ENCODE measurements at places on chromosomes 13 and 19.
A peak's percentile ranks its signal among the peaks of the same experiment; 100 is the strongest.

- no peak for DNase-seq
These were observed 457.6 kb upstream of the GPC6 start for GRCh38 chr13:92769046-92769445.

DNA sequence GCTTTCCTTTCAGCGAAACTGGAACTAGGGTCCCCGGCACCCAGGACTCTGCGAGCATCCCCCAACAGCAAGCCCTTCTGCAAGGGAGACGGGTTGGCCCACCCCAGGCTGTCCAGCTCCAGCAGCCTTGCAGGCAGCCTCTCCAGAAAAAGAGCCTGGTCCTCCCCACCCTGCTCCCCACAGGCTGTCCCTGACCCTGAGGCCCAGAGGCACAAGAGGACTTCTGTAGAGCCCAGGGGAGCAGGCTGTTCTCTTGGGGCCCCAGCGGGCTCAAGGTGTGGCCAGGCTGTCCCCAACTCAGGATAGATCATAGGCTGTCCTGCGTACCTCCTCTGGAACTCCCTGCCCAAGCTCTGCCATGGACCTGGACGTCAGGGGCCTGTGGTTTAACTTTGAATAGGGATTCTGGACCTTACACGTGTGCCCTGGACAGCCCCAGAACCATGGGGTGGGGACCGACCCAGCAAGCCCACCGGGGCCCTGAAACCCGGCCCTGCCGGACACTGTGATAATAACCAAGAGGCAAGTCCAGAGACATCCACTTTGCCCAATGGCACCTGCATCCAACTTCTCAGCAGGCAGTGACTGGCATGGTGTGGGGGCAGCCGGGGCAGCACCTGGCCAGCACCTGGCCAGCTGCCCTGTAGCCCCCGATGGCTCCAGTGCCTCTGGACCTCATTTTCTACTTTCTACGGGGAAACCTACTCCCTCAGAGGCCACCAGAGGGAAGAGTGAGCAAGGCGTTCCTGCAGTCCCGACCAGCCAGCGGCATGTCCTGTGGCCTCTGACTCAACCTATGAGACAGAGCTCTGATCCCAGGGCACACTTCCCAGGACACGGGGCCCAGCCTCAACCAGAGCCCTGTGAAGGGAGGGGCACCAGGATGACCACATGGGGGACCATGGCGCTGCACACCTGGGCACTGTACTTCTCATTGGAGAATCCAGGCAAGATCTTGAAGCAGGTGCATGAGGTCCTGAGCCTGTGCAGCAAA is 50.9 kb upstream of the TPM4 start:
- no peak for DNase-seq

- DNase-seq: no peak
These were observed 4.9 kb upstream of the ZNF787 start for GRCh38 chr19:56125806-56126590.

- DNase-seq: peak; percentile 15
These were observed 29.6 kb upstream of the CALM3 start for GRCh38 chr19:46571495-46571894.

DNA sequence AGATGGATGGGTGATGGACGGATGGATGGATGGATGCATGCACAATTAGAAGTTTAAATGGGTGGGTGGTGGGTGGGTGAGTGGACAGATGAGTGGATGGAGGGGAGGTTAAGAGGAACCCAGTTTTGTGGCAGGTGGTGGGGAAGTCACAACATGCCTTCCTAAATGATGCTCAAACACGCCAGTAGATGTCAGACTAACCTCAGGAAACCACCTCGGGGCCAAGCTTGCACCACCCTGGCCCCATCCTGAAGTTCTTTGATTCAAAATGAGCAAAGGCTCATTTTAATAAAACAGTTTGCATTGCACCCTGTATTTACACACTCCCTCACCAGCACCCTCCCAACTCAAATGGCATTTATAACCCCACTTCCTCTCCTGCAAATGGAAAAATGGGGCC is 91.4 kb upstream of the CACNA1A start:
- peak; percentile 38 for DNase-seq

DNA sequence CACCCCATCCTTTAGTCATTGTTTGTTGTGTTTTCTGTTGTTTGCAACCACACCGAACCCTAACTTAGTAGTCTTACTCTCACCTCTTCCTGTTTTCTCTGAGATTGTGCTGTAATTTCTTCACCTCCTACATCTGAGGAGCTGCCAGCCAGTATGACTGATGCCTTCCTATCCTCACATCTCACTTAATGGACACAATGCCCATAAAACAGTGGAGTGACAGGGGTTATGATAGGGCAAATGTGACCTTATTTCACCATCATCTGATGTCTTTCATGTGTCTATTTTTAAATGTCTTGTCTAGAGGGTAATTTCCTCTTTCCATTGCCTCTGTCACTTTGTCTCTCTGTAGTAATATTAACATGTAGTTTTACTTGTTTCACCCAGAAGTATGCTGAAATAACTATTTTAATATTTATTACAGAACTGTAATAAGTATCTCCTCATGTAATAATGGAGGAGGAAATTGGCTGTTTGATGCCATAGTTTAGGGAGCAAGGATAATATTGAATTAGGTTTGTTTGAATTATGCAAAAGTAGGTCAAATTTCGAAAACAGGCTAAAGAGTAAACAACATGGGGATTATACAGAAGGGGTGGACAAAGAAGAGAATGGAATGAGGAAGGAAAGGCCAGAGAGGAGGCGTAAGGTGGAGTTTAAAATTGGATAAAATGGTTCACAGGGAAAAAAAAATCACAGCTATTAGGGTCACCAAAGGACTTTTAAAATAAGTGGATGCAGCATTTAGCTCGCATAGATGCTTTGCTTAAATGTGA is 103.5 kb upstream of the SPRY2 start:
- no peak for DNase-seq

- DNase-seq: no peak
These were observed 10.2 kb downstream of the ACTMAP start for GRCh38 chr19:40739871-40740703.

DNA sequence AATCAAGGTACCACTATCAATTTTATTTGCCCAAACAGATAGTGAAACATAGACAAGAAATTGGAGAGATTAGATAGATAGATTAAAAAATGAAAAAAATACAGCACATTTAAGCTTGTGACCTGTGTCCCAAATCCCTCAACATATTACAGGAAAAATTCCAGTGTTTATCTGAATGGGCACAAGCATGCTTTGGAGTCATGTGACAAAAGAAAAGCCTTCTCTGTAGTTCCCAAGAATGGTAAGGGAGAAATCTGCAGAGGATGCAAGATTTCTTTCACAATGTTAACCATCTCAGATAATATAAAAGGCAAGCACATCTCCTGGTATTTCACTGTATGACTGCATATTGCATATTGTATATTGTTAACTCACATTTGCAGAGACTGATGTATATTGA is 168.0 kb downstream of the PCDH9 start:
- DNase-seq: no peak

DNA sequence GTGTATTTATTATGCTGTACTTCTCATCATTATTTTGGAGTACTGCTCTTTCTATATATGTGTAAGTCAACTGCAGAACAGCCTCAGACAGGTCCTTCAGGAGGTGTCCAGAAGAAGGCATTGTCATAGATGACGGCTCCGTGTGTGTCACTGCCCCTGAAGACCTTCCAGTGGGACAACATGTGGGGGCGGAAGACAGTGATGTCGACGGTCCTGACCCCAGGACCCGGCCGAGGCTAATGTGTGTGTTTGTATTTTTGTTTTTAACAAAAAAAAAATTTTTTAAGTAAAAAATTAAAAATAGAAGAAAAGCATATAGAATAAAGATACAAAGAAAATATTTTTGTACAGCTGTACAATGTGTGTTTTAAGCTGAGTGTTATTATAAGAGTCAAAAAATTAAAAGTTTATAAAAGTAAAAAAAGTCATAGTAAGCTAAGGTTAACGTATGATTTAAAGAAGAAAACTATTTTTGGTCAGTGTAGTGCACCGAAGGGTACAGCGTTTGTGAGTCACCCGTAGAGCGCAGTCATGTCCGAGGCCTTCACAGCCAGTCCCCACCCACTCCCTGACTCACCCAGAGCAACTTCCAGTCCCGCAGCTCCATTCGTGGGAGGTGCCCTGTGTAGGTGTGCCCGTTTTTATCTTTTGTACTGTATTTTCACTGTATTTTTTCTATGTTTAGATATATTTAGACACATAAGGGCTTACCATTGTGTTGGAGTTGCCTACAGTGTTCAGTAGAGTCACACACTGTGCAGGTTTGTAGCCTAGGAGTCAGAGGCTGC is 42.2 kb upstream of the SPACA7 start:
- no peak for DNase-seq
